ENCODE measurements at places on chromosomes 1 and 21.

DNA sequence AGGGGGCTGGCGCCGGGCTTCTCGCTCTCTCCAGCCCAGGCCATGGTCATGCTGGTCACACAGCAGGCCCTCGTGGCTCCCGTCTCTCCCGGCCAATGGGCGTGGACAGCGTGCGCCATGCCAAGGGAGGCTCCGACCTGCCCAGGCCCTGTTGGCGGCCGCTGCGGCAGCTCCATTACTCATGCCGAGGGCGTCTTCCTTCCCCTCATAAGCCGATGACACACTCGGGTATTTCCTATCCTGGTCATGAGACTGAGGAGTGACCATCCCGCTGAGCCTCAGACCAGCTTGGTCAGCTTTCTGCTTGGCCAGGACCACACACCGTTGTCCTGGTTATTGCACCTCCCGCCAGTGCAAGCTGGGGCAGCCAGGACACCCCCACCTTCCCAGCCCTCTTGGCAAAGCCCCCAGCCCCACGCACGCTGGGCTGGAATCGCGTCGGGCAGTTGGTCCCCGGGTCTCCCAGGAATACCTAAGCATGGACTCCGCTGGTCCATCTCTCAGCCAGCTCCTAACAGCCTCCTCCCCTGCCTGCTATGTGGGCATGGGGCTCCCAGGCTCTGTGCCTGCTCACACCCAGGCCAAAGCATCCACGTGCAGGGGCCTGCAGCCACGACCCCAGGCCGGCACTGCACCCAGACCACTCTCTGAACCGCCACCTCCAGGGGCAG is 49.8 kb downstream of the ARHGEF16 start:
- peak; percentile 76 for DNase-seq

DNA sequence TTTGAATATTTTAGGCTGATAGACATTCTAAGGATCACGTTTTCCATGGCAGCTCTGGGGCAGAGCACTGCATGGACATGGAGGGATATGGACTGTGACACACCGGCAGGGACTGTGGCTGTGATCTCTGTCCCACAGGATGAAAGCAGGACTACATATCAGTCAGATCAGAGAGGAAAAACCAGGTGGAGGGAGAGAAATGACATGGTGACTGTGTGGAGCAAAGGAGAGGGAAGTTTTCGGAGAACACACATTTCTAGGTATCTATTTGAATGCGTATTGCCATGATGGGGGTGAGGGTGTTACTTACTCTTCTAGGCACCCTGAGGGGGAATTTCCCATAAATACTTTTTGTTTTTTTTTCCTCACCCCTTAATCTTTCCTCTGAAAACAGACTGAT is 3.2 kb upstream of the CD1C start:
- DNase-seq = no peak

DNA sequence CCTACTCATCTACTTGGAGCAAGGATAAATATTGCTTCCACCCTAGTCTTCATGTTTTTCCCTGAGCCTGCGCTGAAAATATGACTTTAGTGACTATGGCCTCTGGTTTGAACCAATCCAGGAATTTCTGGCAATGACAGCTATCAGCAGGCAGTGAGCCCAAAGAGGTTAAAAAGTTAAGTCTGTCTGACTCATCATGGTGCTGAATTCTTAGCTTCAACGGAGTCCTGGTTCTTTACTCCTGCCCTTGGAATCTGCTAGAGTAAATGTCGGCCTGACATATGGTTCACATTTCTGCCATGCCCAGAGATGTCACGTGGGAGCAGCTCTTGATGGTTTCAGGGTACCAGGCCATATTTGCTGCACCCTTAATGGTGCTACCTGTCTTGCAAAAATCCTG is 351.6 kb upstream of the PLXNA2 start:
- DNase-seq = no peak

- DNase-seq = no peak
Measured at GRCh38 chr1:30790850-30791778, 33.5 kb upstream of the LAPTM5 start.

DNA sequence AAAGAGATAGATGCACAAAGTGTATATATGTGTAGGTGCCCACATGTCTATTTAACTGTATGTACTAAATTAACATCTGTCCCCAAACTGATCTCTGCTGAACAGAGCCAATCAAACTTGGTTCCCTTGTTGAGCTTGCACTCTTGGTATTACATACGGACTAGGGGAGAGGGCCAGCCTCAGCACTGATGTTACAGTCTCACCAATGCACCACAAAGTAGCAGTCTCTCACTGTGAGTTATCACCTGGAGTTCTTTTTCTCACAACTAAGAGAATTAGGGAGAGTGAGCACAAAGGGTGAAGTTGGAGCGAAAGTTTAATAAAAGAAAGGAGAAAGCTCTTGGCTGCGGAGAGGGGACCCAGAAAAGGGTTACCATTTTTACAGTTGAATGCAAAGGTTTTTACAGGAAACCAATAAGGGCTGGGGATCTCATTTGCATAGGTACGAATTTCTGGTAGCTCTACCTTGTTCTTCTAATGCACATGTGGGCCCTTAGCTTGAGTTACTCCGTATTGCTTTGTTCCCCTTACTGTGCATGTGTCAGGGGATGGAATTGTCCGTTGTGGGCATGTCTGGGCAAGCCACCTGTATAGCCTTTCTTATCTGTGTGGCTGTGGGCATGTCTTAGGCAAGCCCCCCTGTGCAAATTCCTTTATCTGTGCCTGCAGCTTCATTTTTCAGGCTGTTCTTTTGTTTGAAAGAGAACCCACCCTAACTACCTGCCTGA is 13.3 kb upstream of the CHI3L2 start:
- DNase-seq = no peak

DNA sequence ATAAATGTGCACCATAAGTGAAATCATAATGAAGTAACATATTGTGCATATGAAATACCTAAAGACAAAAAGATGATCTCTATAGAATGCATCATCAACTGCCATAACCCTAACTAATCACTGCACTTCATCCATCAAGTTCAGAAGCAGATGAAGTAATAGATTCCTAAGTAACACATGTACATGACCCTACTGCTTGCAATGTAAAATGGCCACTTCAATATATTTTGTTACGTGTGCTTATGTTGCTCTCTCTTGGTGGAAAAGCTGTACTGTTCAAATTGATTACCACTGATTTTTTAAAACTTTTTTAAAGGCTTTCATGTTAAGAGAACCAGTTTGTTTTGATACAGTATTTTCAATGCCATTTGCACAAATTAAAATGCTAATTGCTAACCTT is 141.8 kb downstream of the TTLL7 start:
- DNase-seq = peak; percentile 38

DNA sequence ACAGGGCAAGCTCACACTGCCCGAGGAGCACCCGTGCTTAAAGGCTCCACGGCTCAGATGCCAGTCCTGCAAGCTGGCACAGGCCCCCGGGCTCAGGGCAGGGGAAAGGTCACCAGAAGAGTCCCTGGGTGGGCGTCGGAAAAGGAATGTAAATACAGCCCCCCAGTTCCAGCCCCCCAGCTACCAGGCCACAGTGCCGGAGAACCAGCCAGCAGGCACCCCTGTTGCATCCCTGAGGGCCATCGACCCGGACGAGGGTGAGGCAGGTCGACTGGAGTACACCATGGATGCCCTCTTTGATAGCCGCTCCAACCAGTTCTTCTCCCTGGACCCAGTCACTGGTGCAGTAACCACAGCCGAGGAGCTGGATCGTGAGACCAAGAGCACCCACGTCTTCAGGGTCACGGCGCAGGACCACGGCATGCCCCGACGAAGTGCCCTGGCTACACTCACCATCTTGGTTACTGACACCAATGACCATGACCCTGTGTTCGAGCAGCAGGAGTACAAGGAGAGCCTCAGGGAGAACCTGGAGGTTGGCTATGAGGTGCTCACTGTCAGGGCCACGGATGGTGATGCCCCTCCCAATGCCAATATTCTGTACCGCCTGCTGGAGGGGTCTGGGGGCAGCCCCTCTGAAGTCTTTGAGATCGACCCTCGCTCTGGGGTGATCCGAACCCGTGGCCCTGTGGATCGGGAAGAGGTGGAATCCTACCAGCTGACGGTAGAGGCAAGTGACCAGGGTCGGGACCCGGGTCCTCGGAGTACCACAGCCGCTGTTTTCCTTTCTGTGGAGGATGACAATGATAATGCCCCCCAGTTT is 1.3 kb downstream of the CELSR2 start:
- no peak for DNase-seq

DNA sequence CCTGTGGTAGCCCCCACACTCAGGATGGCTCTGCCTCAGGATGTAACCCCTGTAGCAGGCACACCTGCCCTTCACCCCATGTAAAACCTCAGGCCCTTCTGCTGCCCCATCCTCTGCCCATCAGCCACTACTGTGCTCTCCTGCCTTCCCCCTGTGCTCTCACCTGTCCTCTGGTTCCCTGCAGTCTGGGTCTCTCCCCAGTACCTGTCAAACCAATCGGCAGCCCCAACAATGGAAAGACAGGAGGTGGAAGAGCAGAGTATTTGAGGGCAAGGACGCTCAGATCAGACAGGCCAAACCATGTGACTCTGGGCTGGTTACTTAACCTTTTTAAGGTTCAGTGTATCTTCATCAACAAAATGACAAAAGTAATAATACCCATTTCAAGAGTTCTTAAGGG is 30.9 kb downstream of the SMIM12 start:
- DNase-seq = no peak

DNA sequence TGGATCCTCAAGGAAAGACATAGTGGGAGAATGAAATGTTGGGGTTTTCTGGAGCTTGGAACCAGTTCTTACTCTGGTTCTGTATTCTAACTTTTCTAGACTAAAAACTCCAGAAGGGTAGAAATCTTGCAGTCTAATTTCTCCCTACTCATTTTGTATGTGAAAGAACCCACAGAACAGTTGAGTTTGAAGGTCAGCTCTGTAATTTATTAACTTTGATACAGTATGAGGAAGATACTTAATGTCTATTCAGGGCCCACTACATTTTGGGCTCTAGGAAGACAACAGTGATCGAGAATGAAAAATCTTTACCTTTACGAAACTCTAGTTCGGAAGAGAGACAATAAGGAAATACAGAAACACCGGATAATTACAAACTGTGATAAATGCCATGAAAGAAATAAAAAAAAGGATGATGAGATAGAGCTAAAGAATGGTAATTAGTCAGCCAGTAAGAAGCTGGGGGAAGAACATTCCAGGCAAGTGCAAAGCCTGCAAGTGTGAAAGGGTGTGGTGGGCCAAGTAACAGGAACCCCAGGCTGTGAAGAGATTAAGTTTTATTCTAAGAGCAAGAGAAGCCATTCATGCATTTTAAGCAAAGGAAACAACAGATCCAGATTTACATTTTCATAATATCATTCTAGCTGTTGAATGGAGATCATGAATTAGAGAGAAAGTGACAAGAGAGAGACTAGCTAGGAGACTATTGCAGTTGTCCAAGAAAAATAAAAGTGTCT is 159.9 kb upstream of the HMCN1 start:
- no peak for DNase-seq

DNA sequence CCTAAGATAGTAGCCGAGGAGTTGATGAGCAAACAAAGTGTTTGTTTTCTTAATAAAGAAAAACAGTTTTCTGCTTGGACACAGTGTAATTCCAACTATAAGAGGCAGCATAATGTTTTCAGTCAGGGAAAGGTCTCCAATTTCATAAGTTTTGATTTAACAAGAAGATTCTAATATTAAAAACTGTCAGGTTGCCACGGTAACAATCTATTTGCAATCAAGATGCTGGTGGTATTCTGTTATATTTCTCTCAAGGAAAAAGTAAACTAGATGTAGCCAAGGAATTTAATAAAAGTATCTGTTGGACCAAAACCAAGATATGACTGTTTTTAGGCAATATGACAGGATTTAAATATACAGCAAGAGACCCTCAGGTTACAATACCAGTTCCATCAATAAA is 211.7 kb downstream of the SMYD3 start:
- no peak for DNase-seq

GRCh38 chr1:93519199-93519829 is 71.4 kb downstream of the FNBP1L start:
- no peak for DNase-seq

DNA sequence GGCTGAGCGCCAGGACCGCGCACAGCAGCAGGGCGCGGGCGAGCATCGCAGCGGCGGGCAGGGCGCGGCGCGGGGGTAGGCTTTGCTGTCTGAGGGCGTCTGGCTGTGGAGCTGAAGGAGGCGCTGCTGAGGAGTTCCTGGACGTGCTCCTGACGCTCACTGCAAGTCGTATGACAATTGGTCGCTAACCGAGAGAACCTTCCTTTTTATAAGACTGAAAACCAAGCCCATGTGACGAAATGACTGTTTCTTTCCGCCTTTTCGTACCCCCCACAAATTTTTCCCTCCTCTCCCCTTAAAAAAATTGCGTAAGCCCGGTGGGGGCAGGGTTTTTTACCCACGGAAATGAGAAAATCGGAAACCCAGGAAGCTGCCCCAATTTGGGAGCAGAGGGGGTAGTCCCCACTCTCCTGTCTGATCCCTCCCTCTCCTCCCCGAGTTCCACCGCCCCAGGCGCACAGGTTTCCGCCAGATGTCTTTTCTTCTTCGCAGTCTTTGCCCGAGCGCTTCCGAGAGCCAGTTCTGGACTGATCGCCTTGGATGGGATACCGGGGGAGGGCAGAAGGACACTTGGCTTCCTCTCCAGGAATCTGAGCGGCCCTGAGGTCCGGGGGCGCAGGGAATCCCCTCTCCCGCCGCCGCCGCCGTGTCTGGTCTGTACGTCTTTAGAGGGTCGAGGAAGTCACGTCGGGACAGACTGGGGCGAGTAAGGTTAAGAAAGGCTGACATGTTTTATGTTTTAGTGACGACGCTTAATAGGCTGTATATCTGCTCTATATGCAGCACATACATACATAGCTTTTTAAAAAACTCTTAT is at the start of gene PTGS2:
Gene PTGS2 (minus strand): TSS at position 179 of the 817 bp plus-strand sequence. CDS start 133 bp downstream, at position 46.
- peak; percentile 89 for DNase-seq

DNA sequence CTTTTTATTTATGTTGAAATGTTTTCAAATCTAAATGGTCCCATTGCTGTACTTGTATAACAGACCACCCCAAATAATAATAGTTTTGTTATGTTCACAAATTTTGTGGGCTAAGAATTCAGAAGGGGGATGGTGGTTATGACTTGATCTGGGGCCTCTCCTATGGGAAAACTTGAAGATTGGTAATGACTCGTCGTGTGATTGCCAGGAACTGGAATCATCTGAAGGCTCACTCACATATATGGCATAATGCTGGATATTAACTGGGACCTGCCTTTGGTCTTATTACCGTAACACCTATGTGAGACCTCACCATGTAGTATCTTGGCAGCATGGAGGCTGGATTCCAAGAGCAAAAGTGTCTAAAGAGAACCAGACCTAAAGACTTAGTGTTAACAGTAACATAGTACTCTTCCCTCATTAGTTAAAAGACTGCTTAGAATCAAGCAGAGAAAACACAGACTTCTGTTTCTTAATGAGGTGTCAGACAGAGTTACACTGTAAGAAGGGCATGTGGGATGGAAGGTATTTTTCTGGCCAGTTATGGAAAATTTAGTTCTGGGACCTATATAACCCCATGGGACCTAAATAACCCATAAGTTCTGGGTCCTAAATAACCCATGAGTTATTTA is 11.9 kb downstream of the LYPLAL1 start:
- DNase-seq = no peak

- DNase-seq = no peak
Measured at GRCh38 chr1:247468481-247469140, 10.7 kb upstream of the OR2B11 start.

GRCh38 chr1:155729031-155729898 is 40.4 kb downstream of the DAP3 start:
- DNase-seq = peak; percentile 60

- DNase-seq = peak; percentile 47
Measured at GRCh38 chr1:119987112-119987511, 82.3 kb downstream of the NOTCH2 start.

Data from inflammatory macrophage (primary cell).